ENCODE measurements at places on chromosomes 1 and 21.
A peak's percentile ranks its signal among the peaks of the same experiment; 100 is the strongest.

GRCh38 chr1:206035027-206035426, 11.3 kb upstream of the CTSE start:
- no peak for DNase-seq

GRCh38 chr1:44078104-44078503, 40.5 kb upstream of the KLF17 start:
- DNase-seq = no peak

DNA sequence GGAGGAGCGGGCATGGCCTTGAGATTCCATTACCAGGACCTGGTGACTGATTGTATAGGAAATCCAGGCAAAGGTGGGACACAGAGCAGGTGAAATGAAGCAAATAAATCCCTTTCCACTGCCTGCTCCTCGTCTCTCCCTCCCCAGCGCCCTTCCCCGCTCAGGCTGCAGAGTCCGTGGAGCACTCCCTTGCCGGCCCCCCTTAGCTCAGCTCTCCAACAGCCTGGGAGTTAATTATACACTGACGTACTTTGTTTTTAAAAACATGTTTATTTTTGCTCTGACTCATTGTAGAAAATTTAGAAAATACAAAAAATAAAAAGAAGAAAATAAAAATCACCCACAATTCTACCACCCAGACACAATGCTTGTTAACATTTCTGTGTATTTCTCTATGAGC, 61.7 kb downstream of the LGR6 start:
- peak; percentile 48 for DNase-seq

- no peak for DNase-seq
Measured at GRCh38 chr1:7859406-7859805, 6.5 kb upstream of the UTS2 start.

DNA sequence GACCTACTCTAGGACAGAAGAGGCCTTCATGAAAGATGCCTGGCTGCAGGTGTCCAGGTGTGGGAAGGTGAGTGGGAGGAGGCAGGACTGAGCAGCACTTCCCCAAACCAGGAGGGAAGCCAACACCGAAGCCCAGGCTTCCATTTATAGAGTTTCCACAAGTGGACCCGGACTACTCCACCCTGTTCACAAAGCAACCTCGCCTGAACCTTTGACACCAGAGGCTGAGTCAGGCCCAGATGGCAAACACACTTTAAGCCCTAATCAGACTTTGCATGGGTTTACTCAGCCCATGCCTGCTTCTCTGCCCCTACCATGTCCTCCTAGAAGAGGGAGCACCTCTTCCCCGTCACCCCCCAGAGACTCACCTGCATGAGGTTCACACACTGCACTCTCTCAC, 14.0 kb downstream of the PRR9 start:
- no peak for DNase-seq

- DNase-seq = no peak
Measured at GRCh38 chr1:92619466-92620189, 132.9 kb upstream of the GFI1 start.

DNA sequence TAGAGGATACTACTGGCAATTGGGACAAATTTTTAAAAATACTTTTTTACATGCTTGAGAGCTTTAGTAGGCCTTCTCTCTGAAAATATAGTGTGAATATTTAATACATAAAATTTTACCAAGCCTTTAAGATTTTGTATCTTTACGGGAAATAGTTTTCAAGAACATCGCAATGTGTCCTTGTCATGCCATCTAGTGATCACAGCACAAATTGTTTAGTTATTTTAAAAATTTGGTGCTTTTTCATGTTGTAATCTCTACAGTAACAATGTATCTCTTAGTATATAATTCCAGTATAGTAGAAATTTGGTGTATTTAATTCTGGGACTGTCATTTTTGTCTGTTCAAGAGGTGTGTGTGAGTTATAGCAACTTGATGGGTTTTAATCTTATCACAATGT, 6.7 kb downstream of the CDC7 start:
- DNase-seq = no peak

DNA sequence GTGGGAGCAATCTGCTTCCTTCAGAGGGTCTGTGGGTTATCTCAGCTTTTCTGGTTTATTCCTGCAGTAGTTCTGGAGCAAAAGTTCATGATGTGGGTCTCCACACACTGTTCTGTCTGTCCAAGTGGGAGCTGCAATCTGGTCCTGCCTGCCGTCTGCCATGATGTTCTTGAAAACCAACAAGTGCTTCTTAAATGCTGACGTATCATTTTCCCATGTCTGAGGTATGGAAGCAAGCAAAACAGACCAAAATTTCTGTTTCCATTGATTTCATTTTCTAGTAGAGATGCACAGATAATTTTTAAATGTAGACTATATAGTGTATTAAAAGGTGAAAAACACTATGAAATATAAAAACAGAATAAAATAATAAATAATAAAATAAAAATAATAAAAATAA, 65.2 kb downstream of the SERINC2 start:
- no peak for DNase-seq
